ENCODE measurements at places on chromosomes 2 and 18.

DNA sequence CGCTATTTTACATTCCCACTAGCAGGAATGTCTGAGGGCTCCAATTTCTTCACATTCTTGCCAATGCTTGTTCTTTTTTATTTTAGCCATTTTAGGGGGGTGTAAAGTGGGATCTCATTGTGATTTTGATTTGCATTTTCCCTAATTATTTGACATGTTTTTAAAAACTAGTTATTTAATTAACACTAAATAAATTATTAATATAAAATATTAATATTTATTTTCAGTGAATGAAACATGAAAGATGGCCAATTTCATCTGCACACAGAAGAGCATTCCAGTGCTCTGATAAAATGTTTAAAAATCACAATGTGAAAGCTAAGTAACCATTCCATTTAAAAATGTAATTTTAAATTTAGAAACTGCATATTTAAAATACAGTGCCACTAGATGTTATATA is 322.2 kb upstream of the ZNF521 start:
- DNase-seq: no peak

DNA sequence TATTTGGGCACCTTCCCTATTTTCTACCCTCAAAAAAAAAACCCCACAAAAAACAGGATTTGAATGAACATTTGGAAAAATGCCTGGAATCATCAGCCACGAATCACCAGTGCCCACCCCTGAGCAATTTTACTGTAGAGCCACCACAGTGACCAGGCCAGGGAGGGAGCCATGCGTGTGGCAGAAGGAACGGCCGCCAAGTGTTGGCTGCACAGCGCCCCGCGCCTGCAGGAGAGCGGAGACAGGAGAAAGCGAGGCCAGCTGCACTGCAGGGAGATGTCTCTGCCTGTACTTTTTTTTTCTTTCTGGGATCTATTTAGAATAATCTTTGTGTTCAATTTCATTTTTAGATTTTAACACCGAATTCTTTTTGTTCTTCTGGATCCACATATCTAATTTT is 269.3 kb upstream of the RAB12 start:
- DNase-seq: no peak

- no peak for DNase-seq
Measured at GRCh38 chr18:38329145-38329544, 763.5 kb upstream of the CELF4 start.

GRCh38 chr18:61742565-61743429 is 150.0 kb downstream of the RNF152 start:
- DNase-seq: no peak

DNA sequence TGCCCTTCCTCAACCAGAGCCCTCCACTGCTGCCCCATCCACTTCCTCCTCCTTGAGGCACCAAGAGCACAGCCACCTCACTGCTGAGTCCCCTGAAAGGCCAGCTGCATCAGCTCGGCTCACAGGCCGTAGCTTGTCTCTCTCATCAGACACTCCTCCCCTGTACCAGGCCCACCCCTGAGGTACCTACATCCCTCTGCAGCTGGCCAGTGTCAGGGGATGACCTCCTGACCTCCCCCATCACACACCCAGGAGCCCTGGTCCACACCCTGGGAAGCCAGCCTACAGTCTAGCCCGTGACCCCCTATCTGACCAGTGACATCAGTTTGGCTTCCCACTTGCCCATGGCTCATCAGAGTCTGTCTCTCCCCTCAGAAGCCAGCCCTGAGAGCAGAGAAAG is 205.6 kb downstream of the TNS1 start:
- no peak for DNase-seq

DNA sequence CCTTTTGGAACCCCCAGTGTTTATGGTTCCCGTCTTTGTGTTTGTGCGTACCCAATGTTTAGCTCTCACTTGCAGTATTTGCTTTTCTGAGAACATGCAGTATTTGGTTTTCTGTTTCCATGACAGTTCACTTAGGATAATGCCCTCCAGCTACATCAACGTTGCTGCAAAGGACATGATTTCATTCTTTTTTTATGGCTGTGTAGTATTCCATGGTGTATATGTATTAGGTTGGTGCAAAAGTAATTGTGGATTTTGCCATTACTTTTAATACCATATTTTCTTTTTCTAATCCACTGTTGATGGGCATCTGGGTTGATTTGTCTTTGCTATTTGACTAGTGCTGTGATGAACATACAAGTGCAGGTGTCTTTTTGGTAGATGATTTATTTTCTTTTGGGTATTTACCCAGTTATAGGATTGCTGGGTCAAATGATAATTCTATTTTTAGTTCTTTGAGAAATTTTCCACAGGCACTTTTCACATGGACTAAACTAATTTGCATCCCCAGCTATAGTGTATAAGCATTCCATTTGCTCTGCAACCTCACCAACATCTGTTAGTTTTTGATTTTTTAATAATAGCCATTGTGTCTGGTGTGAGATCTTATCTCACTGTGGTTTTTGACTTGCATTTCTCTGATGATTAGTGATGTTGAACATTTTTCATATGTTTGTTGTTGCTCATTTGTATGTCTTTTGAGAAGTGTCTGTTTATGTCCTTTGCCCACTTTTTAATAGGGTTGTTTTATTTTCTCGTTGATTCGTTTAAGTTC is 63.6 kb downstream of the CERS6 start:
- DNase-seq: no peak

DNA sequence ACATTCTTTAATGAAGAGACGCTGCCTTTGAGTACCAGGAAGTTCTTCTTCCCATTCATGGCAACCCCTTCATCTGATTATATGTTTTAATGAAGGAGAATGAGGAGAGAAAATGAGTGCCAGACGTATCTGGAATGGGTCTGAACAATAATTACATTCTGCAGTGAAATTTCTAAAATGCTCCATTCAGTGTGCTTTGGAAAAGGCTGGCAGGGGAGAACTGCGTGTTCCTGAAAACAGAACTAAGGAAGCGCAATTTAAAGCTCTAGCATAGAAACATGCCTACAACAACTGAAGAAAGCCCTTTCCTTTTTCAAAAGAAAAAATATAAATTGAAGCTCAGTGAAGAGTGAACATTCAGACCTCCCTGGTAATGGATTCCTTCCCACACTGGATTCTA is 58.8 kb downstream of the BOD1L2 start:
- DNase-seq: no peak

- no peak for DNase-seq
Measured at GRCh38 chr2:113273981-113274380, 4.7 kb downstream of the PAX8 start.

DNA sequence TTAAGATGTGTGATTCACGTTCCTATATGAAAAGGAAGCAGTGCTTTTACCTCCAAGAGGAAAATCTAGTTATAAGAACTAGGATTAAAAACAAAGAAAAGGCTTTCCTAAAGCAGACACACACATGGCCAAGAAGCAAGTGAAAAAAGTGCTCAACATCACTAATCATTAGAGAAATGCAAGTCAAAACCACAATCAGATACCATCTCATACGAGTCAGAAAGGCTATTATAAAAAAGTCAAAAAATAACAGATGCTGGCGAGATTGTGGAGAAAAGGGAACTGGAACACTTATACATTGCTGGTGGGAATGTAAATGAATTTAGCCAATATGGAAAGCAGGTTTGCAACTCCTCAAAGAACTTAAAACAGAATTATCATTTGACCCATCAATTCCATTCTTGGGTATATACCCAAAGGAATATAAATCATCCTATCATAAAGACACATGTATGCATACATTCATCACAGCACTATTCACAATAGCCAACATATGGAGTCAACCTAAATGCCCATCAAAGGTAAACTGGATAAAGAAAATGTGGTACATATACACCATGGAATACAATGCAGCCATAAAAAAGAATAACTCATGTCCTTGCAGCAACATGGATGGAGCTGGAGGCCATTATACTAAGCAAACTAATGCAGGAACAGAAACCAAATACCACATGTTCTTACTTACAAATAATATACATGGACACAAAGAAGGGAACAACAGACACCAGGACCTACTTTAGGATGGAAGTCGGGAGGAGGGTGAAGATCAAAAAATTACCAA is 285.3 kb downstream of the RAD51AP2 start:
- no peak for DNase-seq

- no peak for DNase-seq
Measured at GRCh38 chr2:239363946-239364637, 36.7 kb downstream of the HDAC4 start.

- DNase-seq: peak; percentile 24
Measured at GRCh38 chr2:151374436-151374835, 17.0 kb downstream of the TNFAIP6 start.

- no peak for DNase-seq
Measured at GRCh38 chr2:11352781-11353537, 8.5 kb upstream of the ROCK2 start.

DNA sequence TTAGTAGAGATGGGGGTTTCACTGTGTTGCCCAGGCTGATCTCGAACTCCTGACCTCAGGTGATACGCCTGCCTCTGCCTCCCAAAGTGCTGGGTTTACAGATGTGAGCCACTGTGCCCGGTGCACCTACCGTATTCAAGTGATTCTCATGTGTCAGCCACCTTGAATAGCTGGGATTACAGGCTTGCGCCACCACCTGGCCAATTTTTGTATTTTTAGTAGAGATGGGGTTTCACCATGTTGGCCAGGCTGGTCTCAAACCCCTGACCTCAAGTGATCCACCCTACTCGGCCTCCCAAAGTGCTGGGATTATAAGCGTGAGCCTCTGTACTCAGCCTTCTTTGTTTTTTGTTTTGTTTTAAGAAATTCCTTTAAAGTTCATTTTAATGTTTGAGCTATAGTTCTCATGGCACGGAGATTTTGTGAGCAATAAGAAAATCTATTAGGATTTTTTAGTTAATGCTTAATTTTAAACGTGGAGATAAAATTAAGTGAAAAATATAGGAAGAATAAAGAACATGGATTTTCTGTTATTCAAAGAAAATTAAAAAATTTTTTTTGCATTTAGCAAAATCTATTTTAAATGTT is 242.6 kb downstream of the PHLPP1 start:
- peak; percentile 75 for DNase-seq

DNA sequence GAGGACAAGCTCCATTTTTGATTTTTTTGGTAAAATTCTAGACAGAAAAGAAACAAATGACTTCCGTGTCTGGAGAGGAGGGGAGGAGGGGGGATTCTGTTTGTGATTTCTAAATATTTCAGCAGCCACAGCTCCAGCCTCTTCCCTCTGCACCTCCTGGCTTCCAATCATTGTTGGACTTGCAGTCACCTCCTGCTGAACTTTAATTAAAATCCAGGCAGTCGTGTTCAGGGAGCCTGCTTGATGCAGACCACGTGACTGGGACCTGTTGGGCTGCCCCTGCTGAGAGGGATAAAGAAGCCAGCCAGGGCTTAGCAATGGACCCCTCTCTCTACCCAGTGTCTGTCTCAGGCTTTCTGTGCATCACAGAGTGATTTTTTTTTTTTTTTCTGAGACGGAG is 115.1 kb downstream of the SH3BP4 start:
- no peak for DNase-seq

- peak; percentile 93 for DNase-seq
Measured at GRCh38 chr2:20106746-20107145, 55.3 kb upstream of the LAPTM4A start.

Measured in Calu3 (cell line).